ENCODE measurements at places on chromosomes 11 and 22. TPM values are rescaled to one million over a fixed set of nuclear protein-coding genes. Genes with fewer than 3 reads are reported as not detected.

Gene SLC22A6
- total RNA-seq, result not detected

Gene PLAAT4
- 0.65 TPM for total RNA-seq

DNA sequence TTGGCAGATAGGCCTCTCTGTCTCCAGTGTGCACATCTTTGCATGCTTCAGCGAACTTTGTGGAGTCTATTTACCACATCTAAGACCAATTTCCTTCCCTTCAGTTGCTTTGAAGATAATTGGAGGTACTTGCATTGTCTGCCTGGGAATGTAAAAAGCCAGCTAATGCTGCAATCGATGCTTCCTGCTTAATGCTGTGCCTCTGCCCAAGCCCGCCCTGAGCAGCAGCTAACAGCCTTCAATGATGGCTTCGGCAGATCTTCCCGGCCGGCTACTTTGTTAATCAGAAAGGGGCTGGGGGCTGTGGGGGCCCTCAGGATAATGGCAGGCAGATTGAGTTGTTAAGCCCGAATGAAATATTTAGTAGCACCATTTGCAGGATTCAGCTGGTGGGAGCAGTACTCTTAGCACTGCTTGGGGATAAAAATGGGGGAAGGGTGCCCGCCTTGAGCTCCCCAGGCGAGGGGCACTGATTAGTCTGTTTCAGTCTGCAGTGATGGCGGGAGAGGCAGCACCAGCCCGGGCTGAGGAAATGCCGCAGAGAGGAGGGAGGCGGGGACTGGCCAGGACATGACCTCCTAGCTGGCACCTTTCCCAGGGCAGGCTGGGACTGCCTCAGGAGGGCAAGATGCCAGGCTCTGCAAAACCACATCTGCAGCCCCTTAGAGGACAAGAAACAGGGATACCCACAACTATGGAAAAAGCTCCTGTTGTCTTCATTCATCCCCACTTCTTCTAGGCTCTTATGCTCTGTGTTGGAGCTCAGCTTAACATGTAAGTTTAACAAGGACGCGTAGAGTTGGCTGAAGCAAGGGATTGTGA, 460.0 kb downstream of the BUD13 start:
- DNase-seq, result peak; percentile 1
- H3K36me3 ChIP-seq, result no peaks in the 10 kb centered on the region
- H3K4me1 ChIP-seq, result no peaks in the 10 kb centered on the region
- no peak overlapping the region for H3K27ac ChIP-seq
- no peaks in the 10 kb centered on the region for H3K27me3 ChIP-seq

Gene MIAT
- 0.63 TPM for total RNA-seq

Gene C11orf91
- not detected for total RNA-seq

- DNase-seq, result no peak
- H3K27me3 ChIP-seq, result no peaks in the 10 kb centered on the region
- no peak overlapping the region for H3K4me3 ChIP-seq
These were observed 51.7 kb downstream of the RAB30 start for GRCh38 chr11:83019888-83020579.

GRCh38 chr11:43222215-43222614, 89.6 kb upstream of the API5 start:
- peak; percentile 14 for DNase-seq
- no peaks in the 10 kb centered on the region for H3K36me3 ChIP-seq
- H3K4me1 ChIP-seq, result no peaks in the 10 kb centered on the region
- H3K27ac ChIP-seq, result no peak overlapping the region
- no peaks in the 10 kb centered on the region for H3K27me3 ChIP-seq

- no peak for DNase-seq
- no peak overlapping the region for H3K4me3 ChIP-seq
- H3K4me1 ChIP-seq, result no peaks in the 10 kb centered on the region
- no peak overlapping the region for H3K27ac ChIP-seq
- H3K27me3 ChIP-seq, result no peaks in the 10 kb centered on the region
These were observed 1.7 kb downstream of the TSSK2 start for GRCh38 chr22:19132693-19133400.

Gene MFNG
- total RNA-seq, result not detected

- no peaks in the 10 kb centered on the region for H3K36me3 ChIP-seq
- no peak for DNase-seq
- H3K27me3 ChIP-seq, result no peaks in the 10 kb centered on the region
- no peak overlapping the region for H3K27ac ChIP-seq
- no peak overlapping the region for H3K4me3 ChIP-seq
These were observed 19.4 kb upstream of the IL17RA start for GRCh38 chr22:17065433-17065832.

DNA sequence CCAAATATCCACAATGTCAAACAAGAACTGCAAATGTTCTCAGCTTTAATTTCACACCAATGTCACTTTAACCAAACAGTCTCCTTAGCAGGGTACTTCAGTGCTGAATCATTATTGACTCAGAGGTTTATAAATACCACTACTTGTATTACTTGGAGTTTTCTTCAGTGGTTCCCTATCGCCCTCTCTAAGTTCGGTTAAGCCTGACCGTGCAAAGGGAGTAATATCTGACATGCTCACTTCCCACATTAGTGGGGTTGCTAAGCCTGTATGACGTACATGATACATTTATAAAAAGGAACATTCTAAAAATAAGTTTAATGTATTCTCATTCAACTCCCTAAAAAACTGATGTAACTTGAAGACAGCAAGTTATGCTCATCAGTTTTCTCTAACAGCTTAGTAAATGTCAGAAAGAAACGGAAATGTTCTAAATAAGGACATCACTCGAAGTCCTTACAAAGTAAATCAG, 93.1 kb upstream of the ZC3H12C start:
- no peaks in the 10 kb centered on the region for H3K27me3 ChIP-seq
- peak overlapping the region; percentile 9 for H3K4me3 ChIP-seq
- peak; percentile 96 for DNase-seq
- H3K4me1 ChIP-seq, result peaks cover 16% of the 10 kb centered on the region

DNA sequence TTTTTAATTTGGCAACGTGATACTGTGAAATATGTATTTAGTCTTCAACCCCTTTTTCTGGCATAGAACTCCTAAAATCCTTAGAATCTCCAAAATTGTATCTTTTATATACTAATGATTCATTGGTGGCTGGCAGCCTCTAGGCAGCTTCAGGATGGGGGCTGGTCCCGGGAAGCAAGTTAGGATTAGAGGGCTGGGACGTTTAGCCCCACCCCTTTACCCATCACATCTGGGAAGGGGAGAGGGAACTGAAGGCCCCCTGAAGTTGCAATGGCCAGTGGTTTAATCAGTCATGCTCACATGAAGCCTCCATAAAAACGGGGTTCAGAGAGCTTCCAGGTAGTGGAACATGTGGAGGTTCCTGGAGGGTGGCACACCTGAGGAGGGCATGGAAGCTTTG, 7.1 kb downstream of the IL17RA start:
- no peak overlapping the region for H3K27ac ChIP-seq
- no peak for DNase-seq
- H3K4me1 ChIP-seq, result no peaks in the 10 kb centered on the region
- no peak overlapping the region for H3K4me3 ChIP-seq
- H3K36me3 ChIP-seq, result no peaks in the 10 kb centered on the region

DNA sequence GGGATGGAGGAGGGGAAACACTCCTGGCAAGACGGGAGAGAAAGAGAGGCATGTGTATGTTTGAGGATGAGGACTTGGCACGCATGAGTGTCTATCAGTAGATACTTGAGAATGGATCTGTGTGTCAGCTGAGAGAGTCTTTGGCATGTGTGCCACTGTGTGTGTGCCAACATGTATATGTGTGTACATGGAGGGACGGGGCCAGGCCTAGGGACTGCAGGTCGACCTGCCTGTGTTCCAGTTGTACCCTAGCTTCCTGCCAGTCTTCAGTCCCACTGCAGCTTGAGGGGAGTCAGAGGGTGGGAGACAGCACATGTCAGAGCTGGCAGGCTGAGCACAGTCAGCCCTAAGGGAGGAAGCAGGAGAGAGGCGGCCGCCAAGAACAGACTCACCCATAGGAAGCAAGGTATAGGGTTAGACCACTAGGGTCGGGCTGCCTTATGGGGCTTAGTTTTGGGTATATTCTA, 5.6 kb downstream of the CLCF1 start:
- H3K36me3 ChIP-seq, result peaks cover 16% of the 10 kb centered on the region
- peak; percentile 25 for DNase-seq
- H3K27ac ChIP-seq, result peak overlapping the region; percentile 98
- peak overlapping the region; percentile 21 for H3K4me3 ChIP-seq
- H3K27me3 ChIP-seq, result no peaks in the 10 kb centered on the region

Gene CD6
- total RNA-seq, result not detected

Gene MS4A4A
- total RNA-seq, result not detected

Gene ADORA2A
- 0.54 TPM for total RNA-seq

GRCh38 chr22:42442748-42443147, 10.5 kb upstream of the NFAM1 start:
- no peaks in the 10 kb centered on the region for H3K36me3 ChIP-seq
- peaks cover 13% of the 10 kb centered on the region for H3K4me1 ChIP-seq
- no peak overlapping the region for H3K4me3 ChIP-seq
- no peaks in the 10 kb centered on the region for H3K27me3 ChIP-seq

GRCh38 chr22:27107824-27108223, 450.4 kb downstream of the MIAT start:
- H3K36me3 ChIP-seq, result no peaks in the 10 kb centered on the region
- peak; percentile 91 for DNase-seq
- peaks cover 49% of the 10 kb centered on the region for H3K4me1 ChIP-seq
- no peak overlapping the region for H3K4me3 ChIP-seq
- H3K27ac ChIP-seq, result no peak overlapping the region

GRCh38 chr22:41752011-41752970, 48.2 kb upstream of the CCDC134 start:
- DNase-seq, result peak; percentile 18
- no peak overlapping the region for H3K27ac ChIP-seq
- no peak overlapping the region for H3K4me3 ChIP-seq
- no peaks in the 10 kb centered on the region for H3K36me3 ChIP-seq

Gene HSPB2
- 0.38 TPM for total RNA-seq

Gene RIMBP3C
- 0.22 TPM for total RNA-seq

GRCh38 chr22:32535531-32536190, 61.0 kb downstream of the FBXO7 start:
- peak overlapping the region; percentile 80 for H3K27ac ChIP-seq
- no peaks in the 10 kb centered on the region for H3K27me3 ChIP-seq
- H3K4me1 ChIP-seq, result peaks cover 42% of the 10 kb centered on the region

Gene FOXR1
- not detected for total RNA-seq

- H3K4me3 ChIP-seq, result no peak overlapping the region
- no peaks in the 10 kb centered on the region for H3K4me1 ChIP-seq
- no peaks in the 10 kb centered on the region for H3K36me3 ChIP-seq
- peaks cover 71% of the 10 kb centered on the region for H3K27me3 ChIP-seq
- no peak for DNase-seq
These were observed 74.4 kb upstream of the FGF3 start for GRCh38 chr11:69893631-69894030.

DNA sequence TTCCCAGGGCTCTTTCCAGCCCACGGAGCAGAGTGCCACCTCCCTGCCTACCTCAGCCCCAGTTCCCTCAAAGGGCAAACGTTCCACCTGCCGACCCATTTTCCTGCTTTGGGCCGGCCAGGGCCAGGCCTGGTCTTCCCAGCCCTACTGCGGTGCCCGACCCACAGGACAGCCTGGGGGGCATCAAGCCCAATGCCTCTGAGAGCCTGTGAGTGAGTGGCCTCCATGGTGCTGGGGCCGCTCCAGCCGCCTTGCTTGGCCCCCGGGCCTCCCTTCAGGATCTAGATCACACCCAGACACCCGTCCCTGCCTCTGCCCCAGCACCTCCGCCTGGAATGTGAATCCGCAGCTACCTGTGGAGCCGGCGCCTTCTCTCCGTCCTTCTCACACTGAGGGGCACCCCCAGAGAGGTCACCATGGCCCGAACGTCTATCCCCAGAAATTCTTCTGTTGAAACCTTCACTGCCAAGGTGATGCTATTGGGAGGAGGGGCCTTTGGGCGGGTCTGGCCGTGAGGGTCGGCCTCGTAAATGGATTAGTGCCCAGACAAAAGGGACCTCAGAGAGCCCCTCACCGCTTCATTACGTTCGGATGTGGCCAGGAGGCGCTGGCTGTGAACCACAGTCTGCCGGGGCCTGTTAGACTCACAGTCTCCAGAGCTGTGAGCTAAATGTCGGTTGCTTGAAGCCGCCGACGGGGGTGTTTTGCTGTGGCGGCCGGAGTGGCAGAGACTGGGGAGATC, 36.2 kb upstream of the BRSK2 start:
- peaks cover 31% of the 10 kb centered on the region for H3K27me3 ChIP-seq
- no peak for DNase-seq
- no peak overlapping the region for H3K27ac ChIP-seq
- no peaks in the 10 kb centered on the region for H3K4me1 ChIP-seq
- H3K36me3 ChIP-seq, result no peaks in the 10 kb centered on the region

GRCh38 chr11:38900211-38900610, 2302.2 kb upstream of the RAG2 start:
- H3K36me3 ChIP-seq, result no peaks in the 10 kb centered on the region
- no peak for DNase-seq

- DNase-seq, result no peak
- no peaks in the 10 kb centered on the region for H3K36me3 ChIP-seq
- H3K27ac ChIP-seq, result peak overlapping the region; percentile 49
- no peaks in the 10 kb centered on the region for H3K27me3 ChIP-seq
These were observed 5.7 kb upstream of the SMARCB1 start for GRCh38 chr22:23781065-23781464.

DNA sequence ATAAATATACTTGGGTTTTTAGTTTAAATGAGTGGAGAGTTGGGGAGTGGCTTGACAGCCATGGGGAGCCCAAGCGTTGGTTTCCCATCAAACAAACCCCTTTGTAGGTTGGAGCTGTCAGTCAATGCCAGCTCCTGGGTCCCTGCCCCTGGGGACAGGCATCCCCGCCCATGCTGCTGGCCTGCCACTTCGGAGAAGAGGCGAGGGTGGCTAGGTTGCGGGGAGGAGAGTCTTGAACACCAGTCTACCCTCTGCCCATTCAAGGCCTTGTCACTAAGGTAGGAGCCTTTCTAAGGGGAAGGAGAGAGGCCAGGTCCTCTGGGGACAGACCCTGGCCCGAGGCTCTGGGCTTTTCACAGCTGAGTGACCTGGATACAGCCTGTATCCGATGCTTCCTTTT, 211.9 kb upstream of the CADM1 start:
- no peaks in the 10 kb centered on the region for H3K4me1 ChIP-seq
- DNase-seq, result no peak
- H3K27ac ChIP-seq, result no peak overlapping the region
- H3K27me3 ChIP-seq, result no peaks in the 10 kb centered on the region

DNA sequence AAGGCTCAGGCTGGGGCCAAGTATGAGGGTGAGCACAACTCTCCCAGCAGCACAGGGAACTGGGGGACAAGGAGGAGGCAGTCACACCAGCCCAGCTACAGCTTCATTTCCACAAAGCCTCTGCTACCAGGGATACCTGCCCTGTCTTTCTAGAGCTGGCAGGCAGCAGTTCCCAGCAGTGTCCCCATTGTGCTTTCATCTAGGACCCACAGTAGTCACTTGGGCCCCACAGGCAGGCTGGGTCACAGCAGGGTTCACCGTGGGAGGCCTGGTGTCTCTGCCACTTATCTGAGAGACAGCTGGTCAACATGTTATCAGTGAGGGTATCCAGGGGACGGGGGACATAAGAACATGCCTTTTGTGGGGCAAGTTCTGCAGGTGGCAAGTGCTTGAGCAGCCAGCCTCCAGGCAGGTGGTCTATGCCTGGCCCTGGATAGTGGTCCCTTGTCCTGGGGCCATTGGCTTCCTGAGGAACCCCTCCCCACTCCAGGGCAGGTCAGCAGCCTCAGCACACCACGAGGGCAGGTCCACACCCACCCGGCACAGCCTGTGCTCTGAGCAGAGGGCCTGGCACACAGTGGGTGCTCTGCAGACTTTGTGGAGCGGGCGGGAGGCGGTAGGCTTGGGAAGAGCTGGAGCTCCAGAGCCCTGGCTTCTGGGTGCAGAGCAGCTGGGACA, 29.9 kb downstream of the GNAZ start:
- H3K27me3 ChIP-seq, result no peaks in the 10 kb centered on the region
- DNase-seq, result no peak
- no peaks in the 10 kb centered on the region for H3K36me3 ChIP-seq
